ENCODE measurements at places on chromosomes 4 and X. TPM values are rescaled to one million over a fixed set of nuclear protein-coding genes. Genes with fewer than 3 reads are reported as not detected.

The NAP1L2 gene
- 0.78 TPM for total RNA-seq

DNA sequence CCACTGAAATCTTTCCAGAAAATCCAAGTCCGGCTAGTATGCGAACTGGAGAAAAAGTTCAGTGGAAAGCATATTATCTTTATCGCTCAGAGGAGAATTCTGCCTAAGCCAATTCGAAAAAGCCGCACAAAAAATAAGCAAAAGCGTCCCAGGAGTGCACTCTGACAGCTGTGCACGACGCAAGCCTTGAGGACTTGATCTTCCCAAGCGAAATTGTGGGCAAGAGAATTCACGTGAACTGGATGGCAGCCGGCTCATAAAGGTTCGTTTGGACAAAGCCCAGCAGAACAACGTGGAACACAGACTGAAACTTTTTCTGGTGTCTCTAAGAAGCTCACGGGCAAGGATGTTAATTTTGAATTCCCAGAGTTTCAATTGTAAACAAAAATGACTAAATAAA lies 34.4 kb downstream of the STX18 start:
- no peak for DNase-seq
- no peaks in the 10 kb centered on the region for H3K4me1 ChIP-seq
- H3K4me3 ChIP-seq: no peak overlapping the region
- no peaks in the 10 kb centered on the region for H3K27me3 ChIP-seq

The SGMS2 gene
- 14.7 TPM for total RNA-seq

- H3K27ac ChIP-seq: no peak overlapping the region
- H3K36me3 ChIP-seq: no peaks in the 10 kb centered on the region
These were observed 34.7 kb downstream of the NHS start for GRCh38 chrX:17409566-17410290.

The DCLK2 gene
- total RNA-seq: 0.97 TPM

The CT55 gene
- total RNA-seq: not detected

The FREM3 gene
- total RNA-seq: not detected

DNA sequence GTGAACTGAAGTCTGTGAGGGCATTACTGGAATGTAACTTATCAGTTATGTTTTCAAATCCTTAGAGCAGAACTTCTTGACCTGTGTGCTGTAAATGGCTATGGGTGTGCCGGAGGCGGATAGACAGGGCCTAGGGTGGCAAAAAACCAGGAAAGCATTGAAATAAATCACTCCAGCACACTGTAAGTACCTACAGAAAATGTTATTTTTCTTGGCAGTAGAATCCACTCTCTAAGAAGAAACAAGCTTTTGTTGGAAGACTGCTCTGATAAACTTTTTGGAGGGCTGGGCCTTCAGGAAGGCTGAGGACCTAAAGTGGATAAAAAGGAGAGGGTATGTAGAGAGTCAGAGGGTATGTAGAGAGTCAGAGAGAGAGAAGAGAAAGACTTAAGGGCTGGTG lies 14.9 kb downstream of the CPE start:
- H3K27me3 ChIP-seq: no peaks in the 10 kb centered on the region
- H3K36me3 ChIP-seq: no peaks in the 10 kb centered on the region
- no peak overlapping the region for H3K4me3 ChIP-seq
- H3K27ac ChIP-seq: no peak overlapping the region

- DNase-seq: no peak
- H3K4me1 ChIP-seq: no peaks in the 10 kb centered on the region
- H3K36me3 ChIP-seq: no peaks in the 10 kb centered on the region
- H3K27me3 ChIP-seq: no peaks in the 10 kb centered on the region
- no peak overlapping the region for H3K4me3 ChIP-seq
- no peak overlapping the region for H3K27ac ChIP-seq
These were observed 22.9 kb upstream of the CPE start for GRCh38 chr4:165355900-165356300.
